ENCODE measurements at places on chromosomes 12 and 14.

DNA sequence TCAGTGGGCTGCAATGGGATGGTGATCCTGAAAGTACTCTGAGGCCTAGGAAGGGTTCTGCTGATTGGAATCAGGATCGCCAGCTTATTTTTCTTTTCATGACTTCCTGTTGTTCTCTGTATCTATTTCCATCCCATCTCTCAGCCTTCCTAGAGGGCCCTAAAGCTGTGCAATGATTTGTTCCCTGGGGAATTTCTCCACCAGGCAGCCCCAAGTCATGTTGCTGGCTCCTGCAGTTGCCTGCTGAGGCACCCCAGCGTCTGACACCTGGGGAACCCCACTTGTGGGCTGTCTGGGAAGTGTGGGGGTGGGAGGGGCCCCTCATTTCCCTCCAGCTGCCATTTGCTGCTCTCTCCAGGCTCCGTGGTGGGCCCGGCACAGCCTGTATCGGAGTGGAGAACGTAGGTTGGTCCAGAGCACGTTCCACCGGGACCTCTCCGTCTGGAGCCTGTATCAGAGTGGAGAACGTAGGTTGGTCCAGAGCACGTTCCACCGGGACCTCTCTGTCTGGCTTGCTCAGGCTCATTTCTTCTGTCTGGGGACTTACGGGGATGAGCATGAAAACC lies 138.3 kb downstream of the TSPAN9 start:
- DNase-seq, result no peak

DNA sequence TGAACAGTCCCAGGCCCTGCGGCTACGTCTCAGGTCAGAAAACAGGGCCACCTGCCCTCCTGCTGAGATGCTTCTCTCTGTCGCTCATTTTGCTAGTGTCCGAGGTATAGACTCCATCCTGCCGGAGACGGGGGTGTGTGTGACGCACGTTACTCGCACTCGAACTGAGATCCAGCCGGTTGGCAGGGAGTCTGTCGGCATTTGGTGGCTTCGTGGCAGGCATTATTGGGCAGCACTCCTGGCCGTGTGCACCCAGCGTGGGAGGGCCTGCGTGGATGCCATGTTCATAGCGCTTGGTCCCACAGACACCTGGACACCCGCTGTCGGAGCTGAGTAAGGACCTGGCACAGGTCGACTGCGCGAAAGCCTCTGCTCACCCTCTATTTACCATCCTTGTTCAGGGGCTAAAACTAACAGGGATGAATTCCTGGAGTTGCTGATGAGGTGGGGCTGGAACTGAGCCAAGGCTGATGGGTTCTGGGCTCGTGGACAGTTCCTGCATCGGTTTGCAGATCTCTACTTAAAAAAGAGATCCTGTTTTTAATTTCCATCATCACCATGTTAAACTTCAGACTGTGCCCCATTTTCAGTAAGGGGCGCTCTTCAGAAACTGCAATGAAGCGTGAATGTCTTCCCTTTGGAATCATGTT lies 28.6 kb downstream of the AACS start:
- no peak for DNase-seq

DNA sequence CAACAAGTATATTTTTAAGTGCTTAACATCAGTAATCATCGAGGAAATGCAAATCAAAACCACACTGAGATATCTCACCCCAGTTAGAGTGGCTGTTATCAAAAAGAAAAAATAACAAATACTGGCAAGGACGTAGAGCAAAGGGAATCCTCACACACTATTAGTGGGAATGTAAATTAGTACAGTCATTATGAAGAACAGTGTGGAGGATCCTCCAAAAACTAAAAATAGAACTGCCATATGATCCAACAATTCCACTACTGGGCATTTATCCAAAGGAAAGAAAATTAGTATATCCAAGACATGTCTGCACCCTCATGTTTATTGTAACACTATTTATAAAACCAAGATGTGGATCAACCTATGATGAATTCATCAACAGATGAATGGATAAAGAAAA lies 149.0 kb upstream of the PWP1 start:
- no peak for DNase-seq

GRCh38 chr14:64728106-64728505 lies 23.9 kb downstream of the PLEKHG3 start:
- no peak for DNase-seq

DNA sequence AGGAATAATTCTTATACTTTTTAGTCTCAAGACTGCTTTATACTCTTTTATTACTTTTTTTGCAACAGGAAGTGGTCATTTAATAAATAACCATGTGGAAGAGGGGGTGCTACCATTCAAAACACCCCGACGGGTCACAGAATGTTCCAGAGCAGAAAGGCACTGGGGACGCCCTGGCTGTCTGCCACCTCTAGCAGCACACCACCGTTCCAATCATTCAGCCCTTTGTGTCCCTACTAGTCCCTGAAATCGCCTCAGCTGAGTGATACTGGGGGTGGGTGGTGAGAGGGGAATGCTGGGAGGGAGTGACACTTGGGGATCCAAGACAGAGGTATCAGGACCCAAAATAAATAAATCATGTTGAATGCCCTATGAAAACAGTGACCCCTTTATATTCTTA lies 52.4 kb downstream of the MON2 start:
- no peak for DNase-seq

DNA sequence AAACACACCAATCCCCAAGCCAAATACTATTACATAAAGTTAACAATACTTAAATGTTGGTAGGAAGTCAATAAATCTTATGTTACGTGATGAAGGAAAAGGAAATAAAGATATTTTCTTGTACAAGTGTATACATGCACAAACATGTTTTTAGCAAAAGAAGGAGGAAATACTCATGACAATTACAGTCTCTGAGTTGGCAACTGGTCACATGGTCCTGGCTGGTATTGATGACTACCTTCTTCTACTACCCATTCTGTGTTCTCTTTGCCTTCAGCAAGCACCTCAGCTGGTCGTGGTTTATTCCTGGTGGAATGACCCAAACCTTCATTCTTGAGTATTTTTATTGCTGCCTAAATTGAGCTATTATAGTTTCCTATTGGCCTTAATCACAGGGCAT lies 84.8 kb downstream of the PLBD1 start:
- no peak for DNase-seq

All from LNCaP clone FGC (cell line).